ENCODE measurements at places on chromosomes 7 and 10.

DNA sequence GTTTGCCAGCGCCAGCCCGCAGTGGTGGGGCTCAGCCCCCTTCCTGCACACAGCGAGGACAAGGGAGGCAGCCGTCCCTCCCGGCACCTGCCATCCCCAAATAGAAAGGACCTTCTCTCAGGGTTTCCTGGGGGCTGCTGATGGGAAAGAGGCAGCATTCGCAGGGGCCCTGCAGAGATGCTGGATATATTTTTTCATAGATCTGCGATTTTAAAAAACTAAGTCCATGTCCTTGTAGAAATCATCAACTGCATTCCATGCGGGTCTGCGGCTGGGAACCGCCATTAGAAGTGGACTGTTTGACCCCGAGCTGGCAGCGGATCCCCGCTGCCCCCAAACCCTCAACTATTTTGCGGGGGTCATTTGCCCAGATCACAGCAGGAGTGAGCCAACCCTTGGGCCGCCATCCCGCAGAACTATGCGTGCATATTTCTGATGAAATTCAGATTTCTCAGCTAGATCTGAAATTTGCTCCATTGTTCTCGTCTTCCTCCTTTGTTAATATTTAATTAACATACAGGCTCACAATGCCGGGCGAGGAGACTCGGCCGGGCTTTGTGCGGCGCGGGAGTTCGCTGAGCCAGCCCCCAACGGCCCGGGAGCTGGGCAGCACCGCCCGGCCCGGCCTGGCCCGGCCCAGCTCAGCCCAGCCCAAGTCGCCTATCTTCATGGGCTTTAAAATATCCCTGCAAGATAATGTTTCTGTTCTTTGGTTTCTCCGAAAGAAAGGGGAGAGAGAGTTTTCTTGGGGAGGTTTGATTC is 2.0 kb downstream of the EN2 start:
- DNase-seq, result no peak

GRCh38 chr7:137585591-137585990 is 242.1 kb upstream of the PTN start:
- no peak for DNase-seq

DNA sequence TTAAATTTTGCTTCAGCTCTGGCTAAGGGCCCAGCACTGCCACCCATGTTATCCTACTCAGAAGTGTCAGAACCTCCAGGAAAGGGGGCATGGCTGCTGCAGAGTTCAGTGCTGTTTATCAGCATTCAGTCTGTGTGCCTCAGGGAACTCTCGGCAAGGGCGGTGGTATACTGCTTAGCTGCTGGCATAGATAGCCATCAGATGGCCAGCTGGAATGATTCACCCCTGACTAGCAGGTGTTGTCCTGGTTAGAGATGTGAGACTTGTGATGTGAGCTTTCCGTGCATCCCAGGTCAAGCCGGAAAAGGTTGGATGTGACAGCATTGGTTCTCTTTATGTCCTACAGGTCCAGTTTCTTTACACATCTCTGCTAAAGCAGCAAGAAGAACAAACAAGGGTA is 22.1 kb downstream of the CEP55 start:
- no peak for DNase-seq

GRCh38 chr10:48288661-48289060 is 14.2 kb upstream of the FRMPD2 start:
- no peak for DNase-seq

GRCh38 chr7:149598721-149599308 is 101.2 kb upstream of the ZNF746 start:
- no peak for DNase-seq

DNA sequence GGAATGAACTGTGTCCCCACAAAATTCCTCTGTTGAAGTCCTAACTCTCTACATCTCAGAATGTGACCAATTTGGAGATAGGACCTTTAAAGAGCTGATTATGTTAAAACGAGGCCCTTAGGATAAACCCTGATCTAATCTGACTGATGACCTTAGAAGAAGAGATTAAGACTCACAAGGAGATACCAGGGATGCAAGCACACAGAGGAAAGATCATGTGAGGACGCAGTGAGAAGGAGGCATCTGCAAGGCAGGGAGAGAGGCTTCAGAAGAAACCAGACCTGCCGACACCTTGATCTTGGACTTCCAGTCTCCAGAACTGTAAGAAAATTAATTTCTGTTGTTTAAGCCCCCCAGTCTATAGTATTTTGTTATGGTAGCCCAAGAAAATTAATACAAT is 94.9 kb upstream of the ZNF800 start:
- no peak for DNase-seq

- DNase-seq, result no peak
Observed at GRCh38 chr7:425794-426188, 93.9 kb downstream of the PDGFA start.

- no peak for DNase-seq
Observed at GRCh38 chr7:39044489-39044888, 66.8 kb downstream of the POU6F2 start.

GRCh38 chr7:123711832-123712293 is 36.9 kb downstream of the WASL start:
- no peak for DNase-seq

DNA sequence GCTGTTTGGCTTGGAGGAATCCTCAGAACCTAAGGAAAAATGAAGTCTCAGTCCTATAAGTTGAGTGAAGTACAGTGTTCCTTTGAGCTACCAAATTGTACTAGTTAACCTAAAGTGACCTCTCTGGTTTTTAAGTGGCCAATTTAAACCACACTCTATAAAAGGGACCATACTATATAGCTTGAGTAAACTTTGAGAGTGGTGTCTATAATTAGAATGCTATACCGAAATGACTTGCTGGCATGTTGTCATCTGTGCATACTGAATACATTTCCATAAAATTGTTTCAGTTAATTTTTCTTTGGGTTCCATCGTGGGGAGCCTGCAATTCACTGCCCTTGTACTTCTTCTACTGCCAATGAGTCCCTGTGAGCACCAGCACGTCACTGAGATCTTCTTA is 151.1 kb downstream of the DKK1 start:
- no peak for DNase-seq

DNA sequence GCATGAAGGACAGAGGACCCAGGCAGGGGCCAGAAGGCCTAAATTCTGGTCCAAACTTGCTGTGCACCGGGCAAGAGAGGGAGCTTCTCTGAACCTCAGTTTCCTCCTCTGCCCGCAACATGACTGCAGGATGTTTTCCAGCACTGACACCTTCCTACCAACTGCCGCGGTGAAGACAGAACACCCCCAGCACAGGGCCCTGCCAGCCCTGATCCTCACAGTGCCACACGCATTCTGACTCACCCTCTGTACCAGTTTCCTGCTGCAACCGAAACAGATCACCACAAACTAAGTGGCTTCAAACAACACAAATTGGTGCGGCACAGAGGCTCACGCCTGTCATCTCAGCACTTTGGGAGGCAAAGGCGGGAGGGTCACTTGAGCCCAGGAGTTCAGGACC is 18.1 kb downstream of the MAD1L1 start:
- DNase-seq, result no peak

DNA sequence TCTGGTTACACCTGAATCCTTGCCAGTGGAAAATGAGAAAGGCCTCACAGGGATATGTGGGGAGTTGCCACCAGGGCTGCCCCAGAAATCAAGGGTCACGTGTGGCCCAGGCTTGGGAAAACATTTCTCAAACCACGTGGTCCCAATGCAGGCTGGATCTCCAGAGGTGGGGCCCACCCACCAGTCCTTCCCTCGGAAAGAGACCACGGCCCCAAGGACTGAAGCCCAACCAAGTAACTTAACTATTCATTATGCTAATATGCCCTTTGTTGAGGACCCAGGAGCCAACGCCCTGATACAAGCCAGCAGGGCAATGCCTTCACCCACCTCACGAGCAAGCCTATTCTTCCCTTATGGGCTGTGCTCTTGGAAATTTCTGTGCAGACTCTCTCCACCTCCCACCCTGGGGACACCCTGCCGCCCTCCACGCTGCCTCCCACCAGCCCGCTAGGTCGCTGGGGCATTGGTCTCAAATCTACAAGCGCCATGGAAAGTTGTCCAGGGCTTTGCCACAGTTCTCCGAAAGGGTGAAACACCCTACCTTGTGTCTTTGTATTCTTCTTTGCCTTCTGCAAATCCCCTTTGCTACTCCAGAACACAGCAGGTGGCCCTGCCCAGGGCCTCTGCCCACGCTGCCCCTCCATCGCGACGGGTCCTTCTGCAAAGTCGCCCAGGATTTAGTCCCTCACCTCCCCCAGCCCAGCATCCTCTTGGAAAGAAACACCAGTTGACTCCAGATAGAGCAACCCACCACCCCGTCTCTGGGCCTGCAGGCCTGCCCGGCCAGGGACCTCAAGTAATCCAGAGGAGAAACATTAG is 8.8 kb downstream of the TNS3 start:
- no peak for DNase-seq

DNA sequence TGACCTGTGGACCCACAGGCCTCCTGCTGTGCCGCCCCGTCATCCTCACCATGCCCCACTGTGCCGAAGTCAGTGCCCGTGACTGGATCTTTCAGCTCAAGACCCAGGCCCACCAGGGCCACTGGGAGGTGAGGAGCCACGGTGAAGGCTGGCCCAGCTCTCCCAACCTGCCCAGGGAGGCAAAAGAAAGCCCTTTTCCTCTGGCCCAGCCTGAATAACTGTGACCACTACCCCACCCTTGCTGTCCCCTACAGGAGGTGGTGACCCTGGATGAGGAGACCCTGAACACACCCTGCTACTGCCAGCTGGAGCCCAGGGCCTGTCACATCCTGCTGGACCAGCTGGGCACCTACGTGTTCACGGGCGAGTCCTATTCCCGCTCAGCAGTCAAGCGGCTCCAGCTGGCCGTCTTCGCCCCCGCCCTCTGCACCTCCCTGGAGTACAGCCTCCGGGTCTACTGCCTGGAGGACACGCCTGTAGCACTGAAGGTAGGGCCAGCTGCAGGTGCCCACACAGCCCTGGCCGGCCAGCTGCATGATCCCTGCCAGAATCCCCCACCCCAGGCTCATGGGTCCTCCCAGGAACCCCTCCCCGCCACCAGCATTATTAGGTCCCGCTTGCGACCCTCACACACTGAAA is 25.5 kb upstream of the SLC29A3 start:
- DNase-seq, result no peak

DNA sequence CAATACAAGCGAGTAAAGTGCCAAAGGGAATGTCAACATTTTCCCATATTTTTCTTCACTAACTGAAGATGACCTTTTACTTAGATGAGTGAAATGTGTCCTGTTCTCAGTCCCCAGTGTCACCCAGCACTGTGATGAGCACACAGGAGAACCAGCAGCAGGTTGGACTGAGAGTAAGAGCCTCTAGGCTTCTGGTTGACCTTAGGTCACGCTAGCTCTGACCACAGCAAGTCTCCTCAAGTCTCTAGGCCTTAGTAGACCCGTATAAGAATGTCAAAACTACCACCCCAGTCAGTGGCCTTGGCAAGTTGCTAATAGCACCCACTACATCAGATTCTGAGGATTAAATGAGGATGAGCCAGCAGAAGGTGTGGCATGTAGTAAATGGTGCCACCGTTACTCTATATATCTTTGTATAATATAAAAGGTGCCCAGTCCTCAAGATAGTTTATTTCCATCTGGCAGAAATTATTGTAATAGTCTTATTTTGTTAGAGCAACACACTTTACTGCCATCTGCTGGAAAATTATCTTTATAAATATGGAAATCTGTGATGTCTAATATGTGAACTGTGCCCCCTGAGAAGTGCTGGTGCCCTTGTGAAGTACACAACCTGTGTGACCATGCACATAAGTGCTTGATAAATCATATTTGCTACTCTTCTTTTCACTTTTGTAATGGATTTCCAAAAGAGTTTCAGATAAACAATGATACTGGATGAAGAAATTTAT is 75.7 kb downstream of the SPAG6 start:
- DNase-seq, result no peak

GRCh38 chr10:102274062-102274461 is 28.7 kb downstream of the GBF1 start:
- DNase-seq, result no peak

GRCh38 chr7:674454-675410 is 51.8 kb upstream of the DNAAF5 start:
- no peak for DNase-seq

DNA sequence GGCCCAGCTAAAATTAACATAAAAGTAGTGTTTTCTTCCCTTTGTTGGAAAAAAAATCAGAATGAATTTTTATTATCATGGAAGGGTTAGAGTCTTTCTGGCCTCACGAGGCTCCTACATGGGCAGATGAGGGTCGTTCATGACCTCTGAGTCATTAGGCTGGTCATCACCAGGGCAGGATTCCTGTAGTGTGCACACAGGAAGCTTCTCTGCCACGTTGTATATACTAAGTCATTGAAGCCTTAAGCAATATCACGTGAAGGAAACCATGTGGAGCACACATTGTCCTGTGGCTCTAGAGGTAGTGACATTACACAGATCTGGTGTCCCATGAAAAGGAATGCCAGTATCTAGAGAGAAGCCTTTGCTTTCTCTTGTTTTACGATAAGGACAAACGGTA is 84.7 kb upstream of the C1QL3 start:
- no peak for DNase-seq

DNA sequence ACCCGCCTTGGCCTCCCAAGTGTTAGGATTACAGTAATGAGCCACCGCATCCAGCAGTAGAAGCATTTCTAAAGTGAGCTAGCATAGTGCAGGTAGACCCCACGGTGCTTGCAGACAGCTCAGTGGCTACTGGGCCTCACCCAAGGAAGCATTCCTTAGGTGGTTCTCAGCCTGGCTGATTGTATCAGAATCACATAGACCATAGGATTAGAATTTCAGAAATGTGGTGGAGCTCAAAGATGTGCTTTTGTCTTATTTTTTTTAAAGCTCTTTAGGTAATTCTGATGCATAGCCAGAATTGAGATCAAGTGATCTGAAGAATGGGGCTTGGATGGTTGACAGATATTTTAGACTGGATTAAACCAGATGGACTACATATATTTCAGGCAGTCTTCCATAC is 10.9 kb downstream of the ANLN start:
- no peak for DNase-seq

DNA sequence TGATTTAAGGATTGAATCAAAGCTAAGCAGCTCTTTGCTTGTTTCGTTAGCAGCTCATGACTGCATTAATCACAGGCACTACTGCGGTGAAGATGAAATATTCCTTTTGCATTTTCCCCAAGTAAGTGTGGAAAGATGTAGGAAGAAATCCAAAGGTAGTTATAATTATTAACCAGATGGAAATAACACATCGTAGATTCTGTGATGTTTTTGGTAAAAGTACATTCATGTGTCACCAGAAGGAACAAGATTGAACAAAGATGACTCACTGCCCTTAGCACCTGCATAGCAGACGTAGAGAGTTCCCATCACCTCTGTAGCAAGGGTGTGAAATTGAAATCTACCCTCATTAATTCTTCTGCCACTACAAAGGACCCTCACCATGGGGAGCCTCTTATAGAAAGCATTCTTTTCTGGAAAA is 37.1 kb downstream of the SMURF1 start:
- no peak for DNase-seq

GRCh38 chr10:22640359-22640758 is 74.0 kb downstream of the PIP4K2A start:
- DNase-seq, result no peak

Data from right lung (tissue), 10 donors.